ENCODE measurements at places on chromosomes 11 and 22.
A peak's percentile ranks its signal among the peaks of the same experiment; 100 is the strongest.

DNA sequence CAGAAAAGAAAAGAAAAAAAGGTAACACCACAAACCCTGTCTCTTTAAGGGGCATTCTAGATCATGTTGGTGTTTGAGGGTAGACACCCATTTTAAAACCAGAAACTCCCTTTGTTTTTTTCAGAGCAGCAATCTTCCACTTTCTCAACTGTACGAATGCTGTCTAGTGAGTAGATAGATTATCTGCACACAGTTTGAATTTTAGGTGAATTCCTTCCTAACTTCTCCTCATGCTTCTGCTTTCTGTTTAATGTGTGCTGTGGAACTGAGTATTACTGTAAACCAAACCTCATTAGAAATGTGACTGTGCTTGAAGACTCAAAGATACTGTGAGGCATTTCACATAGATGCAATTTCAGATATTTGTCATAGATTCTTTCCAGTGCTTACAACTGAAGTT is 102.4 kb downstream of the PRMT3 start:
- no peak for DNase-seq
- H3K27me3 ChIP-seq, result no peaks in the 10 kb centered on the region
- H3K36me3 ChIP-seq, result no peaks in the 10 kb centered on the region
- peaks cover 3% of the 10 kb centered on the region for H3K4me1 ChIP-seq
- no peak overlapping the region for H3K4me3 ChIP-seq
- no peak overlapping the region for H3K27ac ChIP-seq

- H3K27me3 ChIP-seq, result no peaks in the 10 kb centered on the region
- no peak overlapping the region for H3K4me3 ChIP-seq
- H3K4me1 ChIP-seq, result no peaks in the 10 kb centered on the region
- H3K36me3 ChIP-seq, result no peaks in the 10 kb centered on the region
These were observed 38.4 kb upstream of the CLMP start for GRCh38 chr11:123233280-123233974.

DNA sequence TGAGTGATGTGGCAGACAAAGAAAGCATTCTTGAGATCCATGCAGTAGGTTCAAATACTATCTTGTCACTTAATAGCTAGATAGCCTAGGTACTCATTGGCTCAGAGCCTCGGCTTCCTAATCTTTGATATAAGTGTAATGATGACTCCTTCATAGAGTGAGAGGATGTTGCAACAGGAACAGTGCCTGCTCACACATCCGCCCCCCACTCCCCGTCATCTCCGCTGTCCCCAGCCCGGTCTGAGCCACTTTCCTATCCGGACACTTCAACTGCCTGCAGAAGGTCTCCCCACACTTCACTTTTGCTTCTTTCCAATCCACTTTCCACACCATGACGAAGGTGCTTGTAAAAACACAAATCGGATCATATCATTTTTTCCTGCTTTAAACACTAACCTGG is 128.8 kb downstream of the NTM start:
- no peak overlapping the region for H3K4me3 ChIP-seq
- H3K27ac ChIP-seq, result no peak overlapping the region
- DNase-seq, result no peak
- no peaks in the 10 kb centered on the region for H3K27me3 ChIP-seq
- H3K36me3 ChIP-seq, result no peaks in the 10 kb centered on the region
- H3K4me1 ChIP-seq, result peaks cover 7% of the 10 kb centered on the region

- DNase-seq, result peak; percentile 27
- no peaks in the 10 kb centered on the region for H3K36me3 ChIP-seq
- no peaks in the 10 kb centered on the region for H3K27me3 ChIP-seq
- no peak overlapping the region for H3K27ac ChIP-seq
These were observed 51.5 kb upstream of the GAL start for GRCh38 chr11:68632802-68633201.

DNA sequence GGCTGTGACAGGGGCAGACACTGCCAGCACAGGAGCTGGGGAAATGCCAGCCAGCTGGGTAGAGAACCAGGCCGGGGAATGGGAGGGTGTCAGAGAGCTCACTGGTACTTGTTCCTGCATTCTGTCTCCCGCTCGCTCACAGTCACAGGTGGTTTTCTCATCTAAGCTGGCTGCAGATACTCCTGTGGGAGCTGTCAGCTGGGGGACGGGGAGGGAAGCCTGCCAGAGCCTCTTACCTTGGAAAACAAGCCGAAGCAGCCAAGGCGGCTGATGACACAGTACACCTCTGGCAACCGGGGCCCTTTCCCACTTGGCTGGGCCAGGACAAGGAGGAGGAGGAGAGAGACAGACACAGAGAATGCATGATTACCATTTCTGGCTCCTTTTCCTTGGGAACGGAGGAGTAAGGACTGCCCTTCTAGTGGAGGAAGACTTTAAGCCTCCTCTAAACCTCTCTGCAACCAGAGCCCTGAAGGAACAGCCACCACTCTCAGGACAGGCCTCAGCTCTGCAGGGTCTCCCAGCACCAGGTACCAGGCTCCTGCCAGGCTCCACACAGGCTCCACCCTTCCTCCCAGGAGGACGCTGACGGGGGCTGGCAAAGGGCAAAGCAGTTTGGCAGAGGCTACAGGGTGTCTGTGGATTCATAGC is 25.1 kb downstream of the RPL27A start:
- H3K27ac ChIP-seq, result peak overlapping the region; percentile 66
- peak; percentile 96 for DNase-seq
- H3K36me3 ChIP-seq, result peaks cover 2% of the 10 kb centered on the region
- H3K27me3 ChIP-seq, result no peaks in the 10 kb centered on the region

DNA sequence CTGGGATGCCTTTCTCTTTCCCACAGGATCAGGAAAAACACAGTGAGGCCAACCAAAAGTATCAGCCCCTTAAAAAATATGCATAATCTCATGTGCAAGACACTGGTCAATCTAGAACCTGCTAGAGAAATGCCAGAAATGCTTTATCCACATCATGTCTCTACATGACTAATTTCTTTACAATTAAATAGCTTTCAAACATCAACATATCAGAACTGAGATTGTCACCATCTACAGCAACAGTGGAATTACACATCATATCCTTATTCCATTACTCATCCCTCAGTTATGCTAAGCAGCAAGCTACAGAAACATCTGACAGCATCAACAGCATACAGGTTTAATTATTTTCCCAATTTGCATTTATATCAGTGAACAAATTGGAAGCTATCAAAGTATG is 78.8 kb downstream of the DDIAS start:
- no peak overlapping the region for H3K4me3 ChIP-seq
- H3K4me1 ChIP-seq, result no peaks in the 10 kb centered on the region
- no peaks in the 10 kb centered on the region for H3K36me3 ChIP-seq

DNA sequence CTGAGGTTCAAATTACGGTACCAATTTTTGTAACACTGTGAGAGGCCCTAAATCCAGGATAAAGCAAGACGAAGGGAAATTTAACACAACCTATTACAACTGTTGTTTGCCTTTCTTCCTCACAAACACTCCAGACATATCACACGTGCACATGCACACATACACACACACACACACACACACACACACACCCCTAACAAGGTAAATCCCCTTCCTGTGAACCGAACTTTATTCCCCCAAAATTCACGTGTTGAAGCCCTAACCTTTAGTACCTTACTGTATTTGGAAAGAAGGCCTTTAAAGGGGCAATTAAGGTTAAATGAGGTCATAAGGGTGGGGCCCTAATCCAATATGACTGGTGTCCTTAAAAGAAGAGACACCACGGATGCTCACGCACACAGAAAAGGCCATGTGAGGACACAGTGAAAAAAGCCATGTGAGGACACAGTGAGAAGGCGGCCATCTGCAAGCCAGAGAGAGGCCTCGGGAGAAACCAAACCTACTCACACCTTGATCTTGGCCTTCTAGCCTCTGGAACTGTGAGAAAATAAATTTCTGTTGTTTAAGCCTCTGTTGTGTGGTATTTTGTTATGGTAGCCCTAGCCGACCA is 1.8 kb downstream of the SERGEF start:
- H3K4me3 ChIP-seq, result no peak overlapping the region
- H3K27ac ChIP-seq, result no peak overlapping the region
- no peaks in the 10 kb centered on the region for H3K27me3 ChIP-seq
- H3K4me1 ChIP-seq, result peaks cover 15% of the 10 kb centered on the region
- H3K36me3 ChIP-seq, result no peaks in the 10 kb centered on the region
